ENCODE measurements at places on chromosomes 13 and 19. TPM values are rescaled to one million over a fixed set of nuclear protein-coding genes. Genes with fewer than 3 reads are reported as not detected.

ETV2 gene
- 0.13 TPM for total RNA-seq

WDR87 gene
- total RNA-seq = not detected

CALR3 gene
- total RNA-seq = not detected

CD33 gene
- not detected for total RNA-seq

ZNF560 gene
- total RNA-seq = 0.39 TPM

ZNF66 gene
- total RNA-seq = 4.6 TPM

CD209 gene
- not detected for total RNA-seq

KLK14 gene
- total RNA-seq = not detected

SIGLEC5 gene
- total RNA-seq = not detected

GJA3 gene
- total RNA-seq = 0.65 TPM

OR7G1 gene
- total RNA-seq = not detected

C5AR2 gene
- total RNA-seq = 22.3 TPM

UBAC2 gene
- total RNA-seq = 48.2 TPM

C19orf25 gene
- 20.3 TPM for total RNA-seq

CCDC70 gene
- not detected for total RNA-seq

Measured in articular chondrocyte of knee joint (primary cell).